Thoracic aorta (tissue), 2 donors: ENCODE measurements at places on chromosomes 3 and 15. TPM values are rescaled to one million over a fixed set of nuclear protein-coding genes. Genes with fewer than 3 reads are reported as not detected.

- no peaks in the 10 kb centered on the region for H3K36me3 ChIP-seq
- peak overlapping the region; percentile 84 for H3K4me3 ChIP-seq
- DNase-seq: no peak
- peaks cover 18% of the 10 kb centered on the region for H3K4me1 ChIP-seq
Observed at GRCh38 chr15:51093839-51094605, 684 bp downstream of the TNFAIP8L3 start.

- H3K4me3 ChIP-seq: no peak overlapping the region
- no peak overlapping the region for H3K27ac ChIP-seq
- no peaks in the 10 kb centered on the region for H3K4me1 ChIP-seq
- no peaks in the 10 kb centered on the region for H3K36me3 ChIP-seq
Observed at GRCh38 chr3:79005084-79005483, 762.7 kb downstream of the ROBO1 start.

- H3K4me1 ChIP-seq: no peaks in the 10 kb centered on the region
- no peak for DNase-seq
- H3K36me3 ChIP-seq: no peaks in the 10 kb centered on the region
- H3K4me3 ChIP-seq: no peak overlapping the region
- no peaks in the 10 kb centered on the region for H3K27me3 ChIP-seq
Observed at GRCh38 chr3:4939276-4939675, 40.0 kb upstream of the BHLHE40 start.

The HTR3E gene
- total RNA-seq: not detected

DNA sequence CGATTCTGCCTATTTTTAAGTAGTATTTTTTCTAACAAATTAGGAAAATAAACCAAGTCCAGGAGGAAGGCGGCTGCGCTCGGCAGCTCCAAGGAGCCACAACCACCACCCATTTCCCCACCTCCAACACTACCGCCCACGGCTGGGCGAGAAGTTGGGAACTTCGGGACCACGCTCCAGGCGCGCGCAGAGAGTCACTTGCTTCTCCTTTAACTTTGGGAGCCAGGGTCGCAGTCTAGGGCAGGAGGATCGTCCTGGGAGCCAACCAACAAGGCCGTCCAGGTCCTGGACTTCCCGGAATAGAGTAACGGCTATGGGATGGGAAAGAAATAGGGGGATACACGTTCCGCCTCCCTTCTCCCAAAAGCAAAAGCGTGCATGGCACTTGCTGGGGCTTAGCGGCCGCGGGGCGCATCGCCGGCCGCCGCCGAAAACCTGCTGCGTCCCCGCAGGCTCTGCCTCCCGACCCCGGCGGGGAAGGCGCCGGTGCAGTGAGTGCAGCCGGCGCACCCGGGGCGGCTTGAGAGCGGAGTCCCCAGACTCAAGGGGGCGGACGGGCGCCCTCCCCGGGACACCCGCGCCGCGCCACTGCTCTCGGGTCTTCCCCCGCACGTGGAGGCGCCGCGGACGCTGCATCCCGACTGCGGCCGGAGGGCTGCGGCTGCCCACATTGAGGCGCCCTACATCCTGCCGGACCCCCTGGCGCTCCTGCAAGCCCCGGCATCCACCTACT is 699 bp downstream of the MEGF11 start:
- peak overlapping the region; percentile 78 for H3K4me3 ChIP-seq
- H3K4me1 ChIP-seq: peaks cover 25% of the 10 kb centered on the region
- H3K27ac ChIP-seq: no peak overlapping the region

DNA sequence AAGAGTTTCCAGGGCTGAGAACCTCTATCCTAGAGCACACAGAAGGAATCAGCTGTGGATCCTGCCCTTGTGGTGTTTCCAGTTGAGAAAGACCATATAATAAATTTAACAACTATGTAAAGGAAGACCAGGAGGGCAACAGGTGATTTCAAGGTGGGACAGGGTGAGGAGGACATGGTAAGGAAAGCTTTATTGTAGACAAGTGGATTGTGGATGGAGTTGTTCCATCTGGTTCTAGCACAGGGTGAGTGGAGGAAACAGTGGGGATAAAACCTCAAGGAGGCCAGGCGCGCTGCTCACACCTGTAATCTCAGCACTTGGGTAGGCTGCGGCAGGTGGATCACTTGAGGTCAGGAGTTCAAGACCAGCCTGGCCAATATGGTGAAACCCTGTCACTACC is 17.1 kb downstream of the SIAH2 start:
- DNase-seq: no peak
- no peaks in the 10 kb centered on the region for H3K36me3 ChIP-seq
- peaks cover 39% of the 10 kb centered on the region for H3K4me1 ChIP-seq
- H3K27me3 ChIP-seq: no peaks in the 10 kb centered on the region
- H3K4me3 ChIP-seq: no peak overlapping the region

The SUSD5 gene
- 259 TPM for total RNA-seq

DNA sequence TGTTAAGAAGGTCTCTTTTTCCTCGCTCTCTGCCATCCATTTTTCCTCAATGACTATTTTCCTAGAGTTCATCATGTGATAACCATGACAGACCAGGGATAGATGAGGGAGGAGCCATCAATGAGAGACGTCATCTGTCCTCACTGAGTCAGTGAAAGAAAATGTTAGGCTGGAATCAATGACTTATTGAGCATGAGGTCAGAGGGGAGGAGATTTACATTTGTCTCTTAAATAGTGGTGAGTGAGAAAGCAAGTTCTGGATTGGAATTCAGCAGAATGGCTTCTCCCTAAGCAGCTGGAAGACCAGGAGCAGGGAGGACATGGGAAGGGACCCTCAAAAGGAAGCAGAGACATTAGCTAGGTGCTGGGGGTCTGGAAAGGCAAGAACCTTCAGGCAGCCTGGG is 28.2 kb upstream of the USP3 start:
- H3K36me3 ChIP-seq: no peaks in the 10 kb centered on the region
- DNase-seq: no peak
- H3K27ac ChIP-seq: no peak overlapping the region
- no peak overlapping the region for H3K4me3 ChIP-seq

DNA sequence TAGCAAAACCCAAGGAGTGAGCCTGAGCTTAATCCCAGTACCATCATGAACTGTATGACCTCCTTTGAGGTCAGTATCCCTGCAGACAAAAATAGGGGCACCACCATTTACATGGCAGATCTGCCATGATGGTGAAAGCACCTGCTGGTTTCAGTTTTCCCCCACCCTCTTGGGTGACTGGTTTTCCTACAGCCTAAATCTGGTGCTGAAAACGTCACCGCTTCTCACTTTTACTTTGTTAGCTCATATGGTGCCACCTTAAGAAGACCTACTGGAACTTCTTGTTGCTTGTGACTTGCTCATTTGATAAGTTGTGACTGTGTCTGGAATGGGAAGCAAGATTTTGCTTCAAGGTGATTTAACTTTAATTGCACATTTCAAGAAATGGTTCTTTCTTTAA is 5.1 kb downstream of the PPP1R2 start:
- H3K36me3 ChIP-seq: no peaks in the 10 kb centered on the region
- H3K4me3 ChIP-seq: no peak overlapping the region
- no peak for DNase-seq

DNA sequence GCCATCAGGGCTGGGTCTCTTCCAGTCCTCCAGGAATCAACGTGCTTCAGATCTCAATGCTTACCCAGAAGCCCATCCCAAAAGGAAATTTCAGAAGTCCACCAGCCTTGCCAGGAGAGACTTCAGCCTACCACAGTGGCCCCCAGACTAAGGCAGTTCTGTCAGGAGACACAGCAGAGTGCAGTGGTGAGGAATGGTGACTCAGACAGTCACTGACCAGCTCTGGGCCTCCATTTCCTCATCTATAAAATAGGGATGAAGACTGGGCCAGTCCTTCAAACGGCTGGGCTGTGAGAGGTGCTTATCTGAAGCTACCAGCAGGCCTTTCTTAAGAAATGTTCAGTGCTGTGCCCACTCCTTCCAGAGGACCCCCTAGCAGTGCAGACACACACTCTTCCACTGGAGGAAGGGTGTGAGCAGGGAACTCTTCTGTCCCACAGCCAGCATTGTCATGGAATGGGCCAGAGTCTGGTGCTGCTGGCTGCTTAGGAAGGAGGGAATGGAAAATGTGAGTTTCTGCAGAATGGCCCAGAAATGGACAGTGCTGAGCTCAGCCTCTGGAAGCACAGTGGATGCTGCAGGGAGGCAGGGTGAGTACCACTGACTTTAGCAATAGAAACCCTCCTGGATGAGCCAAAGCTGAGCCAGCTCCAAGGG is 41.6 kb upstream of the DUSP7 start:
- no peaks in the 10 kb centered on the region for H3K36me3 ChIP-seq
- H3K27ac ChIP-seq: no peak overlapping the region
- no peak overlapping the region for H3K4me3 ChIP-seq
- H3K4me1 ChIP-seq: no peaks in the 10 kb centered on the region

The TTLL13 gene
- total RNA-seq: not detected

DNA sequence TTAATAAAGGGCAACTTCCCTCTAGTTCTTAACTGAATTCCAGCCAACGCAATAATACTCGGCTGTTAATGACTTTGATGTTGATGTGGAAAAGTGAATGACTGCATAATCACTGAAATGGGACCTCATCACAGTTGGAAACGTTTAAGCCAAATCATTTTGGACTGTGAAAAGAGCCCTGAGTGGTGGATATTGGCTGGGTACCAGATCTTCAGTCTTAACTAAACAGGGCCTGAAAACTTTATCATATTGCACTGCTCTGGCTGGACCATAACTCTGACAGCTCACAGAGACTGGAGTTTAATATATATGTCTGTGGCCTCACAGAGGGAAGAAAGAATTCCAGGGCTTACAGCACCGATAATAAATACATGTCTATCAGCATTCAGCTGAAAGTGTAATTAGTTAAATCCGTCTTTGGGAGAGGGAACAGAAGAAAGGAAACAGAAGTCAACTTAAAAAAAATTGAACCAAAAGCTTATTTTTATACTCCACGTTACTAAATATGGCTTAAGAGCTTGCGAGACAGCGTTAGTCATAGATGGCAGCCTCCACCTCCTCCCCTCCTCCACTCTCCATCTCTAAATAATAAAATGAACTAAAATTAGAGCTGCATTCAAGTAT is 222.3 kb upstream of the CDIN1 start:
- H3K4me3 ChIP-seq: peak overlapping the region; percentile 43
- H3K27ac ChIP-seq: peak overlapping the region; percentile 82
- no peak for DNase-seq
- no peaks in the 10 kb centered on the region for H3K27me3 ChIP-seq
- H3K36me3 ChIP-seq: no peaks in the 10 kb centered on the region

DNA sequence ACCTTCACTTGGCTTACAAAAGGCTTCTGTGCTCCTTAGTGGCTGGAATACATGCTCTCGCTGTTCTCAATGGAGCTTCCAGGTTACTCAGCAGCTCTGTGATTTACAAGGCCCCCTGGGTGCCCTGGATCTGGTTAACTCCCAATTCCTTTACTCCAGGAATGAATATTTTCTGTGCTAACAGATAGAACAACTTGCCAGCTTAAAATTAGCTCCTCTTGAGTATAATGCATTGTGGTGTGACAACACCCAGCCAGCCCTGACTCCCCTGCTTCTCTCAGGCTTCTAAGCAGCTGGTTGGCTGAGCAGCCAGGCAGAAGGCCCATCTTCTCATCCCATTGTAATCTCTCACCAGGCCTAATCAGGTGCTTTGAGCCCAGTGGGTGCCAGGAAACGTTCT is 246.4 kb downstream of the ALCAM start:
- H3K27me3 ChIP-seq: no peaks in the 10 kb centered on the region
- no peak overlapping the region for H3K27ac ChIP-seq
- no peaks in the 10 kb centered on the region for H3K4me1 ChIP-seq
- DNase-seq: no peak
- no peak overlapping the region for H3K4me3 ChIP-seq
- H3K36me3 ChIP-seq: no peaks in the 10 kb centered on the region

The FES gene
- 54.2 TPM for total RNA-seq

DNA sequence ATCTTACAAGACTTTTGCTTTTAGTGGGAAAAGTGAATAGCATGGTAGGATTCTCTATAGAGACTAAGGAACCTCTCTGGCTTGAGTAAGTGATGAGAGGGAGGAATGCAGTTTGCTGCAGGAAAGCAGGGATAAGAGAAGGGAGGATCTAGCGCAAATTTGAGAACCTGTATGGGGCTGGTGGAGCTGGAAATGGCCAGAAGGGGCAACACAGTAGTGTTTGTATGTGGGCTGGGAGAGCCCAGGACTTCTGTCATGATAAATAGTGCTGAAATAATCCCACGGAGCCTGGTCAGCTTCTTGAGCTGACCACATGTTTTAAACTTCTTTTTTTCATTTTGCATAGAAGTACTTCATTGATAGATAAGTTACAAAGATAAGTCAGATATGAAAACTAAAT is 11.2 kb upstream of the SHC4 start:
- H3K36me3 ChIP-seq: no peaks in the 10 kb centered on the region
- no peak overlapping the region for H3K4me3 ChIP-seq
- H3K27ac ChIP-seq: peak overlapping the region; percentile 0

- H3K27me3 ChIP-seq: peaks cover 5% of the 10 kb centered on the region
- no peak overlapping the region for H3K27ac ChIP-seq
- no peak for DNase-seq
- peaks cover under 1% of the 10 kb centered on the region for H3K4me1 ChIP-seq
- H3K36me3 ChIP-seq: no peaks in the 10 kb centered on the region
Observed at GRCh38 chr3:22377421-22377820, 626.4 kb upstream of the ZNF385D start.

GRCh38 chr15:50710585-50710984 is 24.0 kb upstream of the TRPM7 start:
- H3K27ac ChIP-seq: no peak overlapping the region
- no peak for DNase-seq
- no peaks in the 10 kb centered on the region for H3K4me1 ChIP-seq
- H3K27me3 ChIP-seq: no peaks in the 10 kb centered on the region

DNA sequence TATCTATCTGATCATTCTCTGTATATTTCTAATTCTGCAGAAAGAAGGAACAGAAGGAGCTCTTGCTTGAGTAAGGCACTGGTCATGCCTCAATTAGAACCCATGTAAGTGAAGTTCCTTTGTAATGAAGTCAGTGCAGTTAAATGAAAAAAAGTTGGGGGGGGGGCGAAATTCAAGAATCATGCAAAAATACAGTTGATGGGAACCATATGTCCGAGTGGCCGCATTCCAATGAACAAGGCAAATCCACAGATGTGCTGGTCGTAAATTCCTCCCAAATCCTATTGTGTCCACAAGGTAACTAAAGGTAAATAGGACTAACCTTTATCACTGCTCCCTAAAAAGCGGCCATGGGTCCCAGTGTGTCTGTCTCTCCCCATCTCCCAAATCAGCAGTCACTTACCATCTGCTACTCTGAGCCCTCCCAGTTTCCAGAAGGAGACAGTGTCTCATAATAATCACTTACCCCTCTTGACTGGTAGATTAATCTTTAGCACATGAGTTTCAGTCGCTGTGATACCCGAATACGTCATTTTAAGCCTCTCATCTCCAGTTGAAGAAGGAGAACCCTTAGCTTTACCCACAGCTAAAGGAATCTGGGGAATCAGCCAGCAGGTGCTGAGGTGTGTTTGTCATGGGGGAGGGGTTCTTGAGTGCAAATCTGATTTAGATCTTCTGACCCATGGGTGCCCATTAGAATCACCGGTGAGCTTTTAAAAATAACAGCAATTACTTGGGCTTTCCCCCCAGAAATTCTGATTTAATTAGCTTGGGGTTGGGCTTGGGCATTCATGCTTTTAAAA is 56.3 kb upstream of the EPHB3 start:
- no peaks in the 10 kb centered on the region for H3K4me1 ChIP-seq
- H3K36me3 ChIP-seq: no peaks in the 10 kb centered on the region
- no peak overlapping the region for H3K4me3 ChIP-seq
- H3K27me3 ChIP-seq: no peaks in the 10 kb centered on the region
- H3K27ac ChIP-seq: no peak overlapping the region

The CPN2 gene
- not detected for total RNA-seq
